ENCODE measurements at places on chromosomes 3 and 15.

DNA sequence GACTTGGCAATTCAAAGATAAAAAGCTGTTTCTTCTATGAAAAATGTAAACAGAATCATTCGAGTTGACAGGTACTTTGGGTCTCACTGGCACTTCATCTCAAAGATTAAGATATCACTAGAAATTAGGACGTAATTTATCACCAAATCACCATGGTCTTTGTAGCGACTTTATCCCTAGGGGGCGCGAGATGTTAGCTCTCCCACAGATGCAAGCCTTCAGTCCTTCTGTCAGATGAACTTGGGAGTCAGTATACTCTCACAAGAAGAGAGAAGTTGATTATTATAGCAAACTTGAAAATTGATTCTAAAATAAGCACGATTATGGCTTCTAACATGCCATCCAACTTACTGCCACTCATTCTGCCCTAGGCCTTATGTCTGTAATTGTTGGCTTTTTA is 150.3 kb downstream of the ALCAM start:
- DNase-seq, result no peak

DNA sequence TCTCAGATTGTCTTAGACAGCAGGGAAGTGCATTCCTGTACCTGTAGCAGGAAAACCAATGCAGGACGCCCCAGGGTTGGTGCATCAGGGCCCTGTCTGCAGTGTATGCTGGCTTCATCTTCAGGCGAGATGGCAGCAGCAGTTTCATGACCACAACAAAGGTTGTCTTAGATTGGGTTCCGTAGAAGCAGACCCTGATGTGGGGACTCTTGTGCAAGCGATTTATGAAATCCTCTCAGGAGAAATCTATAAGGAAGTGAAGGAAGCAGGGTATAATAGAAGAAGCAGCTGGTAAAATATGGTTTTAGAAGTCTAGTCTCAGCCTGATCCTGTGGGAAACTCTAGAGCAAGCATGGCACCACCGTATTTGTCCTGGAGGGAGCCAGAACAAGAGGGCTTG is 25.0 kb downstream of the DNAH1 start:
- no peak for DNase-seq

GRCh38 chr3:101300073-101300472 is 20.3 kb downstream of the IMPG2 start:
- no peak for DNase-seq

- no peak for DNase-seq
Measured at GRCh38 chr15:60003243-60004008, 685 bp upstream of the FOXB1 start.
